NCI-H1694 (cell line): ENCODE measurements at places on chromosomes 5 and 9.

DNA sequence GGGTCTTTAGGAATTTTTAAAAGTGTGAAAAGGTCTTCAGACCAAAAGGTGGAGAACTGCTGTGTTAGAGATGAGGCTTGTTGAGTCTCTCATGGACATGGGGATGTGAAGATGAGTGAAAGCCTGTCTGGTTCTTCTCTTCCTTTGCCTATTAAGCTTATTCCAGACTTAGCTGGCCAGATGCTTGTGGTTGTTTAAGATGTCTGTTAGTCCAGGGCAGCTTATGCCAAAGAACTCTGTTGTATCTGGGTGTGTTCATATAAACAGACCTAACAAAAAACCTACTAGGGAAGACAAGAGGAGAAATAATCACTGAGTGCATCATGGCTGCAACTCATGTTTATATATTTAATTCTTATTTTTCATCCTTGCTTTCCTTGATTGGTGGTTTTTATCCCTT is 57.5 kb upstream of the NCS1 start:
- DNase-seq = no peak

GRCh38 chr5:132009706-132010405 is 1.6 kb downstream of the ACSL6 start:
- DNase-seq = no peak

- no peak for DNase-seq
These were observed 37.5 kb downstream of the RETREG1 start for GRCh38 chr5:16579142-16579847.

DNA sequence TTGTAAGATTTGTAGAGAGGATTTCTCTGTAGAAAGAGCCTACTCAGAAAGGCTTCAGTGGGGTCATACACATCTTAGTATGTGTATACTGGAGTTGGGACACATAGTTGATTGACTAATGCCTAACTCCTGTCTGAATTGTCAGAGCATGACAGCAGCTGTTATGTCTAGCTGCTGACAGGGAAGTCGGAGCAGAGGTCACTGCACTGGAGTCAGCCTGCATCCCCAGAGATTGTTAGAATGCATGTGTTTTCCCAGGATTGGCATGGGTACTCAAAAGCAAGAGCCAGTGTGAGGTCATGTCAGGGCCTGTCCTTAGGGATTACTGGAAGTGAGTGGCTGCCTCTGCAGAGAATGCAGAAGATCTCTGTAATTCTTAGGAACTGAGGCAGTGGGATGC is 82.7 kb downstream of the ITGA1 start:
- DNase-seq = no peak
